ENCODE measurements at places on chromosomes 11 and 22.

- no peak for DNase-seq
Observed at GRCh38 chr11:1744891-1745700, 5.3 kb downstream of the IFITM10 start.

GRCh38 chr22:44116331-44116730 is 64.4 kb upstream of the PARVG start:
- DNase-seq: no peak

DNA sequence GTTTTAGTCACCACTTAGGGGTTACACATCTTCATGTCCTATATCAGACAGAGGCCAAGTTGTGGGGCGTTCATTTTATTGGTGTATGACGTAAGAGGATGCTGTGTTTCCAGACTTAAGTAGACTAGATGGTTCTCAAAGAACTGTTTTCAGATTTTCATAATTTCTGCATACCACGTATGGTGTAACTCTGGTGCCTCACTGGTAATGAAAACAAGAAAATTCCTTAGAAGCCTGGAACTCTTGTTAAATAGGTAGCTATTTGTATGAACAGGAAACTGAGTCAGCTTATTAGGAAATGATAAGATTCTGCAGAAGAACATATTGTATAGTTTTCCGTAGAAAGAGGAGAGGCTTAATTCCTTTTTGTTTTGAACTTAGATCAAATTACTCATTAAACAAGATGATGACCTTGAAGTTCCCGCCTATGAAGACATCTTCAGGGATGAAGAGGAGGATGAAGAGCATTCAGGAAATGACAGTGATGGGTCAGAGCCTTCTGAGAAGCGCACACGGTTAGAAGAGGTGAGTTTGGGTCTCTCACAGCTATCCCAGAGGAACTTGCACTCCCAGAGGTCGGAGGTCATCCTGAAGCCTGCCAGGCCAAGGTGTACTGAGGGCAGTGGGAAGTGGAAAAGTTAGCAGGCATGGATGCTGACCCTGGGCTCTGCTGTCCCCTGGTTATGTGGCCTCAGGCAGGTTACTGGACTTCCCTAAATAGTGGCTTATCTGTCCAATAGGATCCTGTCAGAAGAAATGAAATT is 3.9 kb downstream of the CDC45 start:
- peak; percentile 67 for DNase-seq

DNA sequence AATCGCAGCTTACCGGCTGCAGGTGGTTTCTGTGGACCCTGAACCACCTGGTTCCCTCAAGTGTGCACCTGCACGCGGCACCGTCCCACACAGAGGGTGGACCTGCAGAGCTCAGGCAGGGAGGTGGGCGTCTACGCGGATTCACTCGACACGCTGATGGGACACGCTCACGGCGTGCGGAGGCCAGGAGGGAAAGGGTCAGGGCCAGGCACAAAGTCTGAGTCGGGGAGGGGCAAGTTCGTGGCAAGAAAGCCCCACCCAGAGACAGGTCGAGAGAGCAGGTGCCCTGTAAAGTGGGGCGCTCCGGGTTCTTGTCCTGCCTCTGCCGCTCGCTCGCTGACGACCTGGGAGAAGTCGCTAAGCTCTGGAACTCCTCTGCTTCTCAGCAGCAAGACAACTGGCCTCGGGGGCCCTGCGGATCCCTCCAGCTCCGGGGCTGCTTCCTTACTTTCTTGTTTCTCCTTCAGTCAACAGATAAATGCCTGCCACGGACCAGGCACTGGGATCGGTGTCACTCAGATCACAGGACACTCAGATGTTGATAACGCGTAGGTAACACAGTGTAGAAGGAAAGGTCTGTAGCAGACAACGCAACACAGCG is 72.4 kb upstream of the NUP50 start:
- DNase-seq: no peak

- no peak for DNase-seq
Observed at GRCh38 chr11:66334605-66335442, 1.4 kb downstream of the RIN1 start.

DNA sequence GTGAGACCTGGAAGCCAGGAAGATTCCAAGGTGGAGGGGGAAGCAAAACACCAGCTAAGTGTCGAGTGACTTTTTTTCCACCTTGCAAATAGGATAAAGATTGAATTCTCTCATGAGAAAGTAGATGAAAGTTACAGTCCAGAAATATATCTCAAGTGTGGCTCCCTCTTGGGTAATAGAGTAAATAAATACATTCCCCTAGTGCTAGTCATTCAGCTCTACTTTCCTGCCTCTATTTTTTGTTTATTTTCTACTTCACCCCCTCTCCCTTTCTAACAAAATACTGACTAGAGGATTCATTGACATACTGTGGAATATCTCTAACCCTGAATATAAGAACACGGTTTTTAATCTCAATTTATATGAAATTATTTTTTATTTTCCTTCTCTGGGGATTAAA is 19.2 kb upstream of the OOSP4B start:
- DNase-seq: no peak

DNA sequence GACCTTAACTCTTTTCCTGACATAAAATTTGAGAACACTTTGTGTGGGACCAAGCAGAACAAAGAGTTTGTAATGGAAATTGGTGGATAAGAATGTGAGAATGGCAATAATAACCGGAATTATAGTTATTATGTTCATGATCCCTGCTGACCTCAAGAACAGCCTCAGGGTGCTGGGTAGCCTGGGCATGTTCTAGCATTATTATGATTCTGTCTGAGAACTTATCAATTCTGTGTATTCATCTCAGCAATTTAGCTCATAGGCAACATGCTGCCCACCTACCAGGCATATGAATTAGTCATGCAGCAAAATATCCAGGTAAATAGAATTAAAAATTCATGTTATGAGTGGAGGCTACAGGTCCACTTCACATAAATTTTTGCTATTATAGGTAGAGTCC is 61.9 kb downstream of the CTSC start:
- no peak for DNase-seq

DNA sequence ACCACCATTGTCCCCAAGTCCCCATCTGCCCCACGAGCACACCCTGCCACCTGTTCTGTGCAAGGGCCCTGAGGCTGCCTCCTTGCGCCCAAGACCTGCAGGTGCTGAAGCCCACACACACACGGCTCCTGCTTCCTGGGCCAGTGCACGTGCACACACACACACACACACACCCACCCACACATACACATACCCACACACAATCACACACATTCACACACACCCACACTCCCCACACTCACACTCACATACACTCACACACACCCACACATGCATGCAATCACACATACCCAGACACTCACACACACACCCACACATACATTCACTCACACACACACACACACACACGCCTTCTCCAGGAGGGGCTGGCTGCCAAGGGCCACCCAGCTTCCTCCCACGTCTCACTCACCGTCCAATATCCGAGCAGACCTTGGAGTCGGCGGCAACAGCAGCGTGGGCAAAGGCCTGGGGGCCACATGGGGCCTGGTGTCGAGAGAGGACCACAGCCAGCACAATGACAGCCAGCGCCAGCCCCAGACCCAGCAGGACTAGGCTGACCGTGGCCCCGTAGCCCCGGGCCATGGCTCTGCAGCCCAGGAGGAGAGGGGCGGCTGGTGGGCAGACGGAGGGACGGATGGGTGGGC is 616 bp downstream of the GGT5 start:
- peak; percentile 75 for DNase-seq

DNA sequence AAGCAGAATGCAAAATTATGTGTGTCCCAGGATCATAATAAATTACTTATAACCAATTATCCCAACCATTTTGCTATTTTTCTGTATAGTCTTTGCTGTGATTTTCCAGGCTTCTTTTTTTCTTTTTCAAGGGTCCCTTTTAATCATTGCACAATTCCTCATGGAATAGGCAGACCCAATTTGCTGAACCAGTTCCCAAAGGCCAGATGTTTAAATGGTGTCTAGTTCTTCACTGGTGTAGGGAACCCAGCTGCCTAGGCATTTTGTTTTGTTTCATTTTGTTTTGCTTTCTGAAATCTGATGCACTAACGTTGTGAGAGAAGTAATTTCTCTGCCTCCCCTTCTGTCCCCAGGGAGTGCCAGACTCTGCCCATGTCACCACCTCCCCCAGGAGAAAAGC is 60.4 kb downstream of the CHST1 start:
- DNase-seq: no peak

GRCh38 chr11:117851852-117852251 is 24.6 kb downstream of the FXYD6 start:
- no peak for DNase-seq

DNA sequence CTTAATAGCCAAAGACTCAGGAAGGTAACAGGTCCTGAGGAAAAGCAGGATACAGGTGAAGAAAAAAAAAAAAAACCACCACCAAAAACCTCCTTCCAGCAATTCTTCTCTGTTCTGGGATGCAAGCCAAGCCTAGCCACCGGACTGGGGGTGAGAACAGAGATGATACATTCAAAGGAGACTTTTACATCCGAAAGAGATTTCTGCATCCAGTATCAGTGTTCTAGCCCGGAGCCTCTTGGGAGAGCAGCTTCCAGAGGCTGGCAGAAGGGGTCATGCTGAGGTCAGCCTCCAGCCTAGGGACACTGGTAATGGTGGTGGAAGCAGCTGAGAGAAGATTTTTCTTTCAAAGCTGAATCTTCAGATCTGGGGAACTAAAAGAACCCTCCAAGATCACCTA is 76.2 kb downstream of the KCNC1 start:
- DNase-seq: peak; percentile 34

DNA sequence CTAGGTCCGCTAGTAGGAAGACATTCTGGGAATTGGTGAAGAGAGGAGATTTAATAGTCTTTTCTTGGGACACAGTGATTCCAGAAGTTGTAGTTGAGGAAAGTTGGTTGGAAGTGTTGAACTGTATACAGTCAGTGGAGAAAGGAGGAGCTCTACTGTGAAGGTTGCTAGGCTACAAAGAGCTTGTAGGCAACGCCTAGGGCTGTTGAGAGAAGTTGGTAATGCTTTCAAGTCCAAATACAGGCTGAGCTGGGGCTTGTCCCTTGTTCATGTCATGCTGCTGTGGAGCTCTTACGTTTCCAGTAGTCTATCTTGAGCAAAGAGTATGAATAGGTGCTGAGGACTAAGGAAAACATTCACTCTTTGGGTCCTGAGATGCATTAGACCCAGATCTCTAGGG is 1.1 kb downstream of the TBCEL start:
- no peak for DNase-seq
